ENCODE measurements at places on chromosomes 3 and 15. TPM values are rescaled to one million over a fixed set of nuclear protein-coding genes. Genes with fewer than 3 reads are reported as not detected.

GUCA1C gene
- total RNA-seq = not detected

KLHL40 gene
- 0.23 TPM for total RNA-seq

TIGIT gene
- total RNA-seq = not detected

AMIGO3 gene
- 0.92 TPM for total RNA-seq

LTK gene
- total RNA-seq = 0.23 TPM

TRH gene
- 29.1 TPM for total RNA-seq

MOBP gene
- 0.92 TPM for total RNA-seq
